ENCODE measurements at places on chromosomes 16 and 17. TPM values are rescaled to one million over a fixed set of nuclear protein-coding genes. Genes with fewer than 3 reads are reported as not detected.

Gene CRLF3
- 42.5 TPM for total RNA-seq

Gene ABCC11
- 0.54 TPM for total RNA-seq

Gene SAP30BP
- total RNA-seq = 73.0 TPM

Gene PROCA1
- total RNA-seq = 5.0 TPM

Gene GUCY2D
- total RNA-seq = not detected

- DNase-seq = no peak
These were observed 10.1 kb downstream of the LITAF start for GRCh38 chr16:11576427-11577289.

DNA sequence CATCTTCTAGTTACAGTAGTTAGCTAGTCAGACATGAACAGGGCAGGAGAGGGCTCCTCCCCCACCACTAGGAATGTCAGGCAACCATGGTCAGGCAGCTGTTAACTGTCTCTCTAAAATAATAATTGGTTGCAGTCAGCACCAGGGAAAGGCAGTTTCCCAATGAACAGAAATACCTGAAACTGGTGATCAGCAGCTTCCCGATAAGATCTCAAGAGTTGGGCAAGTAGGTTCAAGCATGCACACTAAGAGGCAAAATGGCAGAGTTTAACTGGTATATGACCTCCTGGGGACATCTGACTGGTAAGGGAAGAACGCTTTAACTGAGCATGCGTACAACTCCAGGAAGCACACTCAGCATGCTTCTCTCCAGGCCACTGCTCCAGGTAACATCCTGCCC, 12.6 kb upstream of the XYLT1 start:
- DNase-seq = no peak

- no peak for DNase-seq
These were observed 606.3 kb downstream of the KCNJ2 start for GRCh38 chr17:70775679-70776078.
